ENCODE measurements at places on chromosomes 13 and 19.
A peak's percentile ranks its signal among the peaks of the same experiment; 100 is the strongest.

GRCh38 chr13:34066344-34066743 is 248.4 kb downstream of the RFC3 start:
- DNase-seq = no peak

GRCh38 chr13:50401049-50401505 is 385.8 kb downstream of the KCNRG start:
- no peak for DNase-seq

DNA sequence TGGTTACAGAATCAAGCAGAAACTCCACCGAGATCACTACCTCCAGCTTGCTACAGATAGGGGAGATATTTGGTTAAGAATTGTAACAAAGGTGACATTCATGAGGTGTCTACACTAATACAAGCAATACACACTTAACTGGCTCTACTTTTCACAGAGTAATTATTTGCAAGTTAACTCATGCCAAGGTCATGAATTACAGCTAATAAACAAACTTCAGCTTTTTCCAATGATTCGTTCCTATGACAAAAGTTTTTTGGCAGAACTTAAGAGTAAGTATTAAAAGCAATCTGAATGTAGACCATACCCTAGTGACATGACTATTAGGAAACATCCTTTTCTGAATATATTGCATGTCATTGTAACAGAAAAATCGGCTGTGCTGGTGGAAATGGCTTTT is 72.1 kb downstream of the LHFPL6 start:
- DNase-seq = no peak

DNA sequence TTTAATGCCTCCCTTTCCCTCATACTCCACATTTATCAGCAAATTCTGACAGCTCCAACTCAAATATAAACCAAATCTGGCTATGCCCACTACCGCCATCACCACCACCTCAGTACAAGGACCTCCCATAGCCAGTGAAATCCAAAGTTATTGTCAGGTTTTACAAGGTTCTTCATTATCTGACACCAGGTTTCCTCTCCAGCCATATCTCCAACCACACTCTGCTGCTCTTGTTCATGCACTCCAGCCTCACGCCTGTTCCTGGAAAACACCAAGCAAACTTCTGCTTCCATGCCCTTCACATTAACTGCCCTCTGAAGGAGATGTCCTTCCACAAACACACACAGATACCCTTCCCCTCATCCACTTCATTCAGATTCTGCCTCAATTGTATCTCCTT is 102.2 kb upstream of the MIR17HG start:
- no peak for DNase-seq

DNA sequence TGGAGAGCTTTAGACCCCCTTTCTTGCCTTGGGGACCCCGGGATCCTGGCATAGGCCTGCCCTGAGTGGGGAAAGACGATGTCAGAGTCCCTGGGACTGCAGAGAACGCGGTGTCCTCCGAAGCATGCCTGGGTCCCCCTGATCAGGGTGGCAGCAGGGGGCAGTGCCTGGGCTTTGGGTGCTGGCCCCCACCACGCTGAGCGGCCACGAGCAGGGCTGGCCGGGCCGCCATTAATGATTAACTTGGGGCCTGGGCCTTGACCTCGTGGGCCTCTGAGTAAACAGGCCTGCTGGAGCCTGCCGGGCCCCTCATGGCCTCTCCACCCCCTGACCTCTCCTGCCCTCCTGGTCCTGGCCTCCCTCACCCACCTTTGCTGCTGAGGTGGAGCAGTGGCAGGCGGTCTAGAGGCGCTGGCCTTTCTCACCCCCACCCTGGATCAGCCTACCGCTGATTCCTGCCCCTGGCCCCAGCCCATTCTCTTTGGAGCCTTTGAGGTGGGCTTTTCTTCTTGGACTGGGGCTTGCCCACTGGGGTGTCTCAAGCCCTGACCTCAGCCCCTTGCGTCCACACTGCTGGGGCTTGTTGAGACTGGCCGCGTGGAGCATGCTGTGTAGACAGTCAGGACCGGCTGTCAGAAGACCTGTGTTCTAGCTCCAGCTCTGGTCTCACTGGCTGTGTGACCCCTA is 26.3 kb downstream of the CEBPA start:
- DNase-seq = no peak

- no peak for DNase-seq
Observed at GRCh38 chr13:109332506-109333499, 453.6 kb downstream of the IRS2 start.

DNA sequence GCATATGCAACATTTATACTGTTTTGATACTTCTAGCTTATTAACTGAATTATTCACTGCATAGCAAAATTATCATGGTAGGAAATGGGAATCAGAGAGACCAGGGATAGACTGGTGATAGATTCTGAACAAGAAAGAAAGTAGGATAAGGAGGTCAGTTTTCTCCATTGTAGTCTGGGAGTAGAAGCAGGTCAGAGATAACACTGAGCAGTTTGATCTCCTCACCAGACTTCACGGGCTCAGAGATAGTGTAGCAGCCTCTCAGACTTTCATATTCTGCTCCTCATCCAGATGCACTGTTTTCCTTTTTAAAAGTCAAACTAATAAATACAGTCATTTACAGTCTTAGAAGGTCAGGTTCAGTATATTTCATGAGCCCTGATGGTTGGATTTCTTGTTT is 56.0 kb upstream of the MYO16 start:
- no peak for DNase-seq

DNA sequence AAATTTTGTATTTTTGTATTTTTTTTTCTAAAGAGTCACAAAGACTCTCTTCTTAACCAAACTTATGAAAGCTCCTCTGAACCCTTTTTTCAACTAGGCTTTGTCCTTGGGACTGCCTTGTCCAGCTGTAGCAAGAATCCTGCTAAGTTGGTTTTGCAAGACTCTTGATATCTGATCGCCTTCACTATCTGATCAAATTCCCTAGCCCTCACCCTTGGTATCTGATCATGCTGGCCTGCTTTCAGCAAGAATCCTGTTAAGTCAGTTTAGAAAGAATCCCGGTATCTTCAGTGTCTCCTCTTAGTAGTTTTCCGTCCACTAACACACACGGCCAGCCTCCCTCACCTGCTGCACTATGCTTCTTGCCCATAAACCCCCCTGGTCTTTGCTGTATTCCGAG is 1.9 kb upstream of the SIGLEC5 start:
- DNase-seq = no peak

- no peak for DNase-seq
Observed at GRCh38 chr19:35052599-35053190, 11.2 kb downstream of the HPN start.

- DNase-seq = no peak
Observed at GRCh38 chr13:95470574-95471366, 81.8 kb upstream of the CLDN10 start.

DNA sequence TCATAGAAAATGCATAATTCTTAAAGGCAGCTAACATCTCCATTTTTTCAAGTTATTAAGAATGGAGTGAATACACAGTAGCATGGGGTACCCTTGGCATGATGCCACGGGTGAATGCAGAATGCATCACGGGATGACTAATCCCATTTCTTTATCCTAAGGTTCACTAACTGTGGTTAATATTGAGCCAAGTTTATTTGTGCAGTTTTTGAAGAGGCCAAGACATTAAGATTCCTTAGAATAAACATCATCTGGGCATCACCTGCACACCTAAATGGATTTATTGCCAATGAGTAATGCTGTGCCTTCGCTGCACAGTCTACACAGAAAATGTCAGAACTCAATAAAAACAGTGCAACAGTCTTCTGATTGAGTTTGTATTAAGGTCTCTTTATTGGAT is 333.1 kb downstream of the GPC6 start:
- peak; percentile 88 for DNase-seq

- DNase-seq = no peak
Observed at GRCh38 chr13:76829572-76830327, 56.5 kb downstream of the KCTD12 start.

GRCh38 chr19:55461974-55462626 is 658 bp upstream of the ISOC2 start:
- no peak for DNase-seq

- DNase-seq = no peak
Observed at GRCh38 chr13:24184265-24184841, 23.8 kb downstream of the SPATA13 start.

DNA sequence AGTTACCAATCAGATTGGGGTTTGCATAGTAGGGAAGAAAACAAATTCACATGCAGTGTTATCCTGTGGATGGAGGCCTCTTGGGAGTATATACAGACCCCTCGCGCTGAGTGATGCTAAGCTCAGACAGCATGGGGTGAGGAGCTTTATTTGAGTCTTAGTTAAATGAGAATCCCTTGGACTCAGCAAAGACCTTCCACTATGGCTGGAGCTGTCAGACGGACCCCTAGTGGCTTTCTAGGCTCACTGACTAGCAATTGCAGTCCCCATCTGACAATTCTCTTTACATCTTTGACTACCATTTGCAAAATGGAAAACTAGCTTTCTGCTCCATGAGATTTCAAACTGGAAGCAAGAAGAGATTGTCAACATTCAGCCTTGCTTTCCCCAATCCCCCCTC is 90.4 kb downstream of the STOML3 start:
- DNase-seq = no peak

GRCh38 chr13:93655154-93655553 is 428.5 kb downstream of the GPC6 start:
- no peak for DNase-seq

DNA sequence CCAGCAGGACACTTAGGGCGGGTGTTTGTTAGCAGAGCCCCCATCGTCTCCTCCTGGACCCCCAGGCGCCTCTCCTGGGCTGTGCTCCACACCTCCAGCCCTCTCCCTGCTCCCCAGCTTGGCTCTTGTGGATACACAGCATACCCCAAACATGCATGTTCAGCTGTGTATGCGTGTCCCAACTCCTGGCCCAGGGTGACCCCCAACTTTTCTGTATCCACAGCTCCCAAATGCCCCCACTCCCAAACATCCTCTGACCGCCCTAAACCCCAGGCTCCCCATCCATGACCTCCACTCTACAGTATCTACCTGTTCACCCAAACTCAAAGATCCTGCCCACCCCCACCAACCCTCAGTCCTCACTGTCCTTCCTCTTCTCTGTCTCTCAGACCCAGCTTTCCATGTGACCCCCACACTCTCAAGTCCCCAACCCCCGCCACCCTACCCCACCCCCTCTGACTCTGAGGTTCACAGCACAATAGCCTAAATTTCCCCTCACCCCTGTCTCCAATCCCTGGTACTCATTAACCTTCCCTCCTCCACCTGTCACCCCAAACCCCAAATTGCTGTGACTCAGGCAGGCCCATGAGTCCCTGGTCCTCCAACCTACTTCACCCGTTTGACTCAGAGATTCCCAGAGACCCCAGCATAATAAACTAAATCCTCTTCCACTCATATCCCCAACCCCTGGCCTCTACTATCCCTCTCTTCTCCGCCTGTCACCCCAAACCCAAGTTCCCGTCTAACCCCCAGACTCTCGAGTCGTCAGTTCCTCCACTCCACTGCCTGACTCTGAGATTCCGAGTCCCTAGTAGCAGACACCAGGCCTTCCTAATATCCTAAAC is 968 bp downstream of the UBE2M start:
- no peak for DNase-seq

DNA sequence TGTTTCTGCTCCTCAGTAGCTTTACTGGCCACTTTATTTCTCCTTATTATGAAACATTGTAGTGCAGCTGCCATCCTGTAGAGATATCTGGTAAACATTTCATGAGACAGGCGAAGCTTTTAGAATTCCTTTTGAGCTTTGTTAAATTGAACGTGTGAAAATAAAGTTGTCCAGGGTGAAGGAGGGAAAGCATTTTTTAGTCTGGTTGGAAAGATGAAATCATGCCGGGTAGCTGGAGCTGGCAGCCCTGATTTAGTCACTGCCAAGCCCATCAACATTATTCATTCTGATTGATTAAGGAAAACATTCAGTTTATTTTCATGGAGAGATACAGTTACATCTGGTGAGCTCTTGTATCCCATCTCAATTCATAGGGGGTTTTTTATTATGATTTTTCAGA is 326.2 kb upstream of the GPC6 start:
- DNase-seq = no peak

- DNase-seq = no peak
Observed at GRCh38 chr13:99695857-99696256, 194.6 kb downstream of the TM9SF2 start.

GRCh38 chr13:112350300-112350699 is 25.9 kb upstream of the SPACA7 start:
- no peak for DNase-seq

DNA sequence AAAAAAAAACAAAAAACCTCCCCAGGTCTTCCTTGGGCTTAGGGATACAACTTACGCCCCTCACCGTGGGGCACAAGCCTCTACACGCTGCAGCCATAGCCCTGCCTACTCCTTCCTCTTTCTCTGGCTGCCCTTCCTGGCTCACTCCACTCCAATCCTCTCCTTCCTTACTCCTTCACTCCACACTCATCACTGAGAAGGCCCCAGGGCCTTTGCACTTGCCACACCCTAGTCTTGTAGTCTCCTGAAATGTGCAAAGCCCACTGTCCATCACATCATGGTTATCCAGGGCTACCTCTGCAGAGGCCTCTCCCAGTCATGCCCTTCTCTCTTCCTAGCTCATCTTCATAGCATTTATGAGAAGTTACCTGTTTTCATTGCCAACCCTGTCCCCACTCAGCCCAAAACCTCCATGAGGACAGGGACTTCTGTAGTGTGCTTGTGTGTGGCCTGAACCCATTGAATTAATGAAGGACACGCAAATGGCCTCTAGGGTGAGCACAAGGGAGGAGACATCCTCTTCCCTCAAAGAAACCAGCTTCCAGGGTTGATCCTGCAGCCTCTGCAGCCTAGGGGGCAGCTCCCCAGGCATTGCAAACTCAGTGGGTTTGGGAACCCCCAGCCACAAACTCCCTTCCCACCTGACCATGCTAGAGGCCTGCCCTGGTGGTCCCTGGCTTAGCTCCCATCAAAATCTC is 7.9 kb upstream of the HSH2D start:
- no peak for DNase-seq

- DNase-seq = no peak
Observed at GRCh38 chr13:98261165-98261702, 84.2 kb upstream of the RNF113B start.

- no peak for DNase-seq
Observed at GRCh38 chr19:18718015-18718526, 34.6 kb downstream of the CRTC1 start.

DNA sequence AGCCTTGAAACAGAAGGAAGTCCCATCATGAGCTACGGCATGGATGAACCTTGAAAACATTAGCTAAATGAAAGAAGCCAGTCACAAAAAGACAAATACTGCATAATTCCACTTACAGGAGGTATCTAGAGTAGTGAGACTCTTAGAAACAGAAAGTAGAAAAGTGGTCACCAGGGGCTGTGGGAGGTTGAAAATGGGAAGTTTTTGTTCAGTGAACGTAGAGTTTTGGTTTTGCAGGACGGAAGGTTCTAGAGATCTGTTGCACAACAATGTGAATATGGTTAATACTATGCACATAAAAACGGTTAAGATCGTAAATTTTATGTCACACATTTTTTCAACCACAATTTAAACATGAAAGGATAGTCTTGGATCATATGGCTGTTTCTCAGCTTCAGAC is 11.9 kb upstream of the SLC10A2 start:
- no peak for DNase-seq
